HFFc6 (cell line): ENCODE measurements at places on chromosomes 5 and 9.

DNA sequence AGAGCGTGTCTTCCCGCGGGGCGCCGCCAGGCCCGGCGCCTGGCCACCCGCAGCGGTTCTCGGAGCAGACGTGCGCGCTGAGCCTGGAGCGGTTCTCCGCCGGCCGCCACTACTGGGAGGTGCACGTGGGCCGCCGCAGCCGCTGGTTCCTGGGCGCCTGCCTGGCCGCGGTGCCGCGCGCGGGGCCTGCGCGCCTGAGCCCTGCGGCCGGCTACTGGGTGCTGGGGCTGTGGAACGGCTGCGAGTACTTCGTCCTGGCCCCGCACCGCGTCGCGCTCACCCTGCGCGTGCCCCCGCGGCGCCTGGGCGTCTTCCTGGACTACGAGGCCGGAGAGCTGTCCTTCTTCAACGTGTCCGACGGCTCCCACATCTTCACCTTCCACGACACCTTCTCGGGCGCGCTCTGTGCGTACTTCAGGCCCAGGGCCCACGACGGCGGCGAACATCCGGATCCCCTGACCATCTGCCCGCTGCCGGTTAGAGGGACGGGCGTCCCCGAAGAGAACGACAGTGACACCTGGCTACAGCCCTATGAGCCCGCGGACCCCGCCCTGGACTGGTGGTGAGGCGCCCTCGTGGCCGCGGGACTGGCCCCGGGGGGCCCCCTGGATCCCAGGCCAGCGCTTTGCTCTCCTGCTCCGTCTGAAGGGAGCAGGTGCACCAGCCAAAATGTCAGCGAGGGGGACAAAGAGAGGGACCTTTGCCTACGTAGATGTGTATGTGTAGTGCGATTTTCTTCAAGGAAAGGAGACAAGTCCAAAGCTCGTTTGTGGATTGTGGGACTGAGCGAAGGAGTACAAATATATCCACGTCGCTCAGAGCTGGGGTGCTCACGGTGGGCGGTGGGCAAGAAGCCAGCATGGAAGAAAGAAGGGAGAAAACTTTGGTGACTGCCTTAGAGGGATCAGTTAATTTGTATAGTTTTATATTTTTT, 19.5 kb downstream of the BTNL9 start:
- DNase-seq, result no peak

DNA sequence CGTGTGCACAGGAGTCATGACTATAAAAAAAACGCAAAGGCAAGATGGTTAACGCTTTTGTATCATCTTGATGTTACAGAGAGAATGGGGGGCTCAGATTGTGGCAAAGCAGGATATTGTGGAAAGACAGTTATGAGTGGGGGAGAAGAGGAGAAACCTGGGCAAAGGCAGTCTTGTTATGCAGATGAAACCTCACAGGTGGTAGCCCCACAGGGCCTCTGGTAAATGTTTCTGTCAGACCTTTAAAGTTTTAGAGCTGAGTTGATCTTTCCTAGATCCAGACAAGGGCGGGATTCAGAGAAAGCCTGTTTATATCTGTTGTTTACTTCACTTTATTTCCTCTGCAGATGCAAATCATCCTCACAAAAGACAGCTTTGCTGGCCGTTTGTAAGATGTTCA, 55.2 kb downstream of the C9orf85 start:
- DNase-seq, result no peak

- no peak for DNase-seq
Measured at GRCh38 chr5:121974261-121974660, 12.5 kb downstream of the SRFBP1 start.

DNA sequence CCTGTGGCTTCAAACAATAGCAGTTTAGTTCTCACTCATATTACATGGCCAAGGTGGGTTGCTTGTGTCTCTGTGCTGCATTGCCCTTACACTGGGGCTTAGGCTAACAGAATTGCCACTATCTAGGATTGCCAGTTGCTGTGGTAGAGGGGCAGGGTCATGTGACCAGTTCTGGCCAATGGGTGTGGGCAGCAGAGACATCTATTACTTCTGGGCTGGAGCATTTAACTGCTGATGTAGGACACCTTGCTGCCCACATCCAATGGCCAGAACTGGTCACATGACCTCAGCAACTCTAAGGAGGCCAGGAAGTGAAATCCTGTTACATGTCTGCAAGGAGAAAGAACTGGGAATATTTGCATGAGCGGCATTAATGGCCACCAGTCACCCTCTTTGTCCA, 199.3 kb downstream of the C9orf152 start:
- no peak for DNase-seq

DNA sequence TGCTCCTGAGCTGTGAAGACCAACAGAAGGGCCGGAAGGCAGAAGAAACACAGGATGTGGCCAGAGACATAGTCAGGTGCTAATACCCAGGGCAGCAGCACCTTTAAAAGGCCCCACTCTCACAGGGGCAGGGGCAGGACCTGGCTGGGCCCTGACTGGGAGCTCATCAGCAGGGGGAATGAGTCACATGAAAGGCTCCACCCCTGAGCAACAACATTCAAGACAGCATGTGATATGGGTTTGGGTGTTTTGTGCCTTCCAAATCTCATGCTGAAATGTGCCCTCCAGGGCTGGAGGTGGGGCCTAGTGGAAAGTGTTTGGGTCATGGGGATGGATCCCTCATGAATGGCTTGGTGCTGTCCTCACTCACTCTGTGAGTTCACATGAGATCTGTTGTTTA, 181.7 kb downstream of the ERCC6L2 start:
- no peak for DNase-seq

DNA sequence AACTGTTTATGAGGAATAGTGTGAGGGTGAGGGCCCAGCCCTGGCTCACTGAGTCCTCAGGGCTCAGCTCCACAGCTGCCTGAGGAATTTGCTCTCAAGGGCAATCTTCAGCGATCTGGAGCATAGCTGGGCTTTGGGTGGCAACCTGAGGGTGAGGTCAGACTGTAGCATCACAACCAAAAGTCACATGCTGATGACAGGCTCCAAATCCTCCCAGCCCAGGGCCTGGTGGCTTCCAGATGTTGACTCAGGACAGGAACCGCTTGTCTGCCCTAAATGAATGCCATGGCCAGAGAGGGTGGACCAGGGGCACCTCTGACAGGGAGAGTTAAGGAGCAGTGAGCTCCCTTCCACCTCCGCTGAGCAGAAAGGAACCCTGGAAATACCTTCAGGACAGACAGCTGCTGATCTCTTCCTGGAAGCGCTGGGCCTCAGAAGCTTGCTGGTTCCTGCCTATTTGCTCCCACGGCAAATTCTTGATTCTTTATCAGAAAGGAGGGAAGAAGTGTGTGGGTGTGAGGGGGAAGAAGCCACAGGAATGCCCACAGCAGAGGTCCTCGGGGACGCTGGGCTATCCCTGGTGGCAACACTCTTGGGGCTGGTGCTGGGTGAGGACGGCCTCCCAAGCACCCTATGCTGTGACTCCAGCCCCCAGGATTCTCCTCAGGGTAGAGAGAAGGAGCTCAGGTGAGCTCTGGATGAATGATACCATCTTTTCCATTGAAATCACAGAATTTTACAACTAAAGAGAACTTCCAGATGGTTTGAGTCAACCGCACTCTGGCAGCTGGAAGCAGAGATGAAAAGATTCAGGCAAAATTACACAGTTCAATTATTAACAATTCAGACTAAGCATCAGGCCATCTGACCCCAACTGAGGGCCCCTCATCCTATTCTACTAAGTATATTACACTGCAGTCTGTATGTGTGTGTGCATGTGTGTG, 13.8 kb upstream of the CTSL start:
- DNase-seq, result peak; percentile 89

- DNase-seq, result no peak
Measured at GRCh38 chr5:164861610-164862009, 1356.2 kb downstream of the MAT2B start.

- DNase-seq, result peak; percentile 95
Measured at GRCh38 chr5:131242728-131243255, 21.1 kb upstream of the CDC42SE2 start.

DNA sequence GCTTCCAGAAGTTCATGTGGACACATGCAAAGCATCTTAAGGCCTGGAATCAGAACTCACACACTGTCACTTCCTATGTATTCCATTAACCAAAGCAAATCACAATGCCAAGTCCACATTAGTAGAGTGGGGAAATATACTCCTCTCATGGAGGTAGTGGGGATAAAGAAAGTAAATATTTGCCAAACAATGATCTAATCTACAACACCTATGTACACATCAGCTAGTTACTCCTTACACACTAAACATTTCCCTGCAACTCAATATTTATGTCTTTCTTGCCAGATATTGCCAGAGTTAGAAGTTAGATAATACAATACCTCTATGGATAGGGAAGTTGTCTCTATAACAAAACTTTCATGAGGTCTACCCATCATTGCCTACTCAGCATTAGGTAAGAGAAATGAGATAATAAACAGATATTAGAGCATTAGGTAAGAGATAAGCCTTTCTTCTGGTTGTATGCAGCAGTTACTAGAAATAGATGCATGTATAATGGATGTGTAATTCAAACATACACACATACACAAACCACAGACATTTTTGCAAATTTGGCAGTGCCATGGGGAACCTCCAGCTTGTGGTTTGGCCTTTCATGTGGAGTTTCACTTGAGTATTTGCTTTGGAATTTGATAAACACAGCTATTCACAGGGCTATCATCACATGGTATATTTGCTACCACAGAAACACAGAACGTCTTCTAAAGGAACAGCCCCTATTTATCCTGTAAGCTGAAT, 196.5 kb downstream of the TLE1 start:
- peak; percentile 96 for DNase-seq

GRCh38 chr9:128470560-128470959, 14.8 kb downstream of the ODF2 start:
- no peak for DNase-seq

GRCh38 chr5:36948650-36949049, 72.1 kb downstream of the NIPBL start:
- no peak for DNase-seq

DNA sequence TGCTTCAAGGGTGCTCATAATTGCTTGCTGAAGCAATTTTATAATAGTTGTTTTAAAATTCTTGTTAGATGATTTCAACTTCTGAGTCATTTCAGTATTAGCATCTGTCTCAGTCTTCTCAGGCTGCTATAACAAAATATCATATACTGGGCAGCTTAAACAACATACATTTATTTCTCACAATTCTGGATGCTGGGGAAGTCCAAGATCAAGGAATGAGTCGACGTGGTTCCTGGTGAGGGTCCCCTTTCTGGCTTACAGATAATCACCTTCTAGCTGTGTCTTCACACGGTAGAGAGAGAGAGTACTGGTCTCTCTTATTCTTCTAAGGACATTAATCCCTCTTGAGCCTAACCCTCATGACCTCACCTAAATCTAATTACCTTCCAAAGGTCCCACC, 160.4 kb downstream of the SIL1 start:
- no peak for DNase-seq

- DNase-seq, result no peak
Measured at GRCh38 chr5:74772359-74772758, 5.3 kb downstream of the NSA2 start.
